HS-5 (cell line): ENCODE measurements at places on chromosomes 2 and 18.
A peak's percentile ranks its signal among the peaks of the same experiment; 100 is the strongest.

DNA sequence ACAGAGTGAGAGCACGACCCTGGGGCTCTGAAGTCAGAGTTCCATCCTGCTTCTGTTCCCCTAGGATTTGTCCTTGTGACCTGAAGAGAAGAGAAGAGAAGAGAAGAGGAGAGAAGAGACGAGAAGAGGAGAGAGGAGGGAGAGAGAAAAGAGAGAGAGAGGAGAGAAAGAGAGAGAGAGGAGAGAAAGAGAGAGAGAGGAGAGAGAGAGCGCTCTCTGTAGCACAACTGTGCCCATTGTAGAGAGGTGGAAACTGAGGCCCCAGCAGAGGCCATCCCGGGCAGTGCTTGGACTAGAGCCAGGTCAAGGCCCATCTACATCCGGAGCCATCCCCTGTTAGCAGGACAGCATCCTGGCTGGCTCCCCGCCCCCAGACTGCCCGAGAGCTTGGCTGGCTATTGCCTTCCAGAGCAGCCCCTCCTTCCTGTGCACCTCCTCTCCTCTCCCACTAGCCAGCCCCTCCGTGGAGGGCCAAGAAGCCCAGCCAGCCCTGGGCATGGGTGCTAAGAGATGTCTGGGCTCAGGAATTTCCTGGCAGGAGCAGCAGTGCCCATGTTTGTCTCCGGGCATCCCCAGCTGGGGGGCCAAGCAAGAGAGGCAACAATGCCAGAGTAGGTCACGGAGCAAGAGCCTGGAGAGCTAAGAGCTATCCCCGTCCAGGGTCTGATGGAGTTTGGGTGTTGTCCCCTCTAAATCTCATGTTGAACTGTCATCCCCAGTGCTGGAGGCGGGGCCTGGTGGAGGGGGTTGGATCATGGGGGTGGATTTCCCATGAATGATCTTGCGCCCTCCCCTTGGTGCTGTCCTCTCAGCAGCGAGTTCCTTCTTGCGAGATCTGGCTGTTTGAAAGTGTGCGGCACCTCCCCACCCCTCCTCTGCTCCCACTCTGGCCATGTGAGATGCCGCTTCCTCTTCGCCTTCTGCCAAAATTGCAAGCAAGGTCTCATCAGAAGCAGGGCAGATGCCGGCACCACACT is 18.2 kb upstream of the GPR55 start:
- no peak for DNase-seq

- DNase-seq = no peak
Measured at GRCh38 chr18:77035380-77036187, 97.0 kb downstream of the MBP start.

DNA sequence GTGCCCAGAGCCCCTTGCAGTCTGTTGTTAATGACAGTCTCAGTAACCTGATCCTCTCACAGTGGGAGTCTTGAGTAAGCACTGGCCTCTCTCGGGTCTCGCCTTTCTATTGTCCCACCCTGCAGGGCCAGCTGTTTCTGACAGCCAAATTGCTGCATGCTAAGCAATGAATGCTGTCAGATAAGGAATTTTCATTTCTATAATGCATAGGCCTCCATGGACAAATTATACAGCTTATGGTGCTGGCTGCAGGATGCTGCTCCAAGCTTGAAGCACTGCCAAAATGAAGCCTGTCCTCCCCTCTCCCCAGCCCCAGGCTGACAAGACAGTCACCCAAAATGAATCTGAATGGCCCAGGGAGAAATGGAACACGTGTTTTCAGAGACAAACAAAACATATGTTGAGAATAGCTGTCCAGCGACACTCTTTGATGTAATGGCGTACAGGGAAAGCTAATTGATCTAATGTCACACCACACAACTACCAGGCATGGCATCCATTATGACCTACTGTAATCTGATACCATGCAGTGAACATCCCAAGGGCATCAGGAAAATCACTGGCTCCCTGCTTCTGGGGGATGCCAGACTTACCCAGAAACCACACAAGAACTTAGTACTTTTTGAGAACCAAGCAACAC is 36.8 kb downstream of the ACVR1 start:
- DNase-seq = no peak

- no peak for DNase-seq
Measured at GRCh38 chr2:241312082-241312481, 3.4 kb downstream of the HDLBP start.

DNA sequence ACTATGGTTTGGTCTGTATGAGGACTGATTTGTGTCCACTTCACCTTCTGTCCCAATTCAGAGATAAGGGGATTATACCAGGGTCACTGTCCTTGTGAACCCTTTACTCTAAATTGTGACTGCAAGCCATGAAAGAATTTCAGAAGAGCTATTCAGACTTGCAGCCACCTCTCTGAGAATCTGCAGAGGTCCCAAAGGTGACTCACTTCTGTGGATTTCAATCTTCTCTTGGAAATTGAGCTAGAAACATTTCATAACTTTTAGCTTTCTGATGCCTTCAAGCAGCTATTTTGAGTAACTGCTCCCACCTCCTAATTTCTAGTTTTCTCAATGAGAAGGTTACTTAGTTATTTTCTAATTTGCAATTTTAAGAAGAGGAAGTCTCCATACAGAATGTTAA is 1242.4 kb upstream of the ACVR2A start:
- peak; percentile 40 for DNase-seq

DNA sequence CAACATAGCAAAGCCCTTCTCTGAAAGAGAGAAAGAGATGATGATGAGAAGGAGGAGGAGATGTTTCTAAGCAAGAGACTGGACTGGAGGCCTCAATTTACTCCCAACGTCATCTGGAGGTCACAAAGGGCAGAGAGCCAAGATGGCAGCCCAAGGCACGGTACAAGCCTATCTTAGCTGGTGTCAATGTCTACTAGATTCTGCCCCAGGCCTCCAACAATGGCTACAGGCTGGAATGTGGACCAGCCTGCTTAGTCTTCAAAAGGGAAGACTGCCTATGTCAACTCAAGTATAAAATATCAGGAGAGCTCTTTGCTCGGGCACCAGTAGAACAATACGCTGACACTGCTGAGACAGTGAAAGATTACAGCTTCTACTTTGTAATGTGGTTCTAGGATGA is 6.7 kb upstream of the SLC4A5 start:
- no peak for DNase-seq

DNA sequence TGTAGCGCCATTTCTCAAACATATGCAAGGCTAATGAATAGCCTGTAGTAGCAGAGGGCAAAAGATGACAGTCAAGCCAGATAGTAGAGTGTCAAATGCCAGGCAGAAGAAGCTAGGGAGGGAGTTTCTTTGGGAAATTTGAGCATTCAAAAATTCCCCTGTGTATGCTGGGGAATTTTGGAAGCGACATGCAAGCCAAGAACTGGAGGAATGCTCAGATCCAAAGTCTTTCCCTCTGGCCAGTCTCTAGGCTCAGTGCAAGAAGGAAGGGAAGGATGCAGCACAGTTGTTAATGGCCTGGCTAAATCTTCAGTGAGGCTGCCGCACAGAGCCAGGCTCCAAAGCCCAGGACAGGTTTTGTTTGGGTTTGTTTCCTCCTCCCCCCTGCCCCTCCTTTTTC is 59.9 kb downstream of the ATP9B start:
- DNase-seq = no peak

DNA sequence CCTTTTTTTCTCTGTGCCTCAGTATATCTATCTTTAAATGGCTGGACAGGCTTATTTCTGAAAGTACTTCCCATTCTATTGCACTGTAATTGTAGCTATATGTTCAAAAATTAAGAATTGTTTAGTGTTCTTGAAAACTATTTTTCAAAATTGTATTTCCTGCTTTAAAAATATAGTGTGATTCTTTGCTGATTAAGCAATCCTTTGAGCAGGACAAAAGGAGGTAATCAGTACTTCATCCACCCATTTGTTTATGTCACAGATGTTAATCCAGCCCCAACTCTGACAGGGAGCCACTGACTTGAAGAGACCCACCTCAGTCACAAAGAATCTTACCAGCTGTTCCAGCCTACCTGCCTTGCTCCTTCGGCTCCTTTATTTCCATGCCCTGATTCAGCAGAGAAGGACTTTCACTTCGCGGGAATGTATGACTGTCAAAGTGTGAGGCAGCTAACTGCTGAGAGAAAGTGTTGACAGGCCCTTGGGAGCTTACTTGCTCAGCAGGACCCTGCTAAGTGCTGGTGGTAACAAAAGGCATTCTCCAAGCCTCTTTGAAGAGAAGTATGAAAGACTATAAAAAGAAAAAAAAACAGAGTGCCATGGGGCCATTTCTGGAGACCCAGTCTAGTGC is 393.3 kb upstream of the CYRIA start:
- no peak for DNase-seq

DNA sequence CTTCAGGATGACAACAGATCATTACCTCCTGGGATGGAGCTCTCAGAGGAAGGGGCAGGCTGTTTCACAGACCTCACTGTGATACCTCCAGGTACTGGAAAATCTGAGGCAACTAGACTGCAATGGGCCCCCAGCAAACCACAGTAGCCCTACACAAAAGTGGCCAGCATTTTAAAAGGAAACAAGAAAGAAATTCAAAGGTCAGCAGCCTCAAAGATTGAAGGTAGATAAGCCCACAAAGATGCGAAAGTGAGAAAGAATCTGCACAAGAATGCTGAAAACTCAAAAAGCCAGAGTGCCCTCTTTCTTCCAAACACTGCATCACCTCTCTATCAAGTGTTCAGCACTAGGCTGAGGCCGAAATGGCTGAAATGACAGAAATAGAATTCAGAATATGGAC is 499.5 kb upstream of the CHAC2 start:
- DNase-seq = no peak

DNA sequence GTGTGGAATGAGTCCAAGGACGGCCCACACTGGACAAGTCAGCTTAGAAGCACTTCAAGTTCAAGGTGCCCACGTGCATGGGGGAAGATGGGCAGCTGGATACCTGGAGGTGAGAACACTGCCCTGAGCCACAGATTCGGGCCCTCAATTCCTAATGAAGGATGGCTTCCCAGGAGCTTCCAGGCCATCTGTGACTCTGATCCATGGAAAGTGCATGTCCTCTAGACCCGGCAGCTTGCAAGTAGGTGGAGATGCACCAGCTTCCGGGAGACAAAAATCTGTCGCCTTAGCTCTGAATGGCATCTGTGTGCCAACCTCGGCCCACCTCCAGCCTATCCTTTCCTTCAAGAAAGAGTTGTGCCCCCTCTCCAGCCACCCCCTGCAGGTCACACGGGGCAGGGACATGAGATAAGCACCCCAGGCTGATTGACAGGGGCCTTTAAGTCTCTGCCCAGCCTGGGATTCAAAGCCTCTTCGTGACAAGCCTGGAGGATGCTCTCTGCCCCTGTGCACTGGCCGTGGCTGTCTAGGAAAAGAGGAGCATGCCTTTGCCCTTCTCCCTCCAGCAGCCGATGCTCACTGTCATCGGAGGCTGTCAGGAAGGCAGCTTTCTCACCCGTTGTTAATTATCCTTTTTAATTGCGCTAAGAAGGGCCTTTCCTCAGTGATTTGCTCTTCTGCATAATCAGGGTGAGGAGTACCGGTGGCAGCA is 65.5 kb downstream of the BIN1 start:
- DNase-seq = no peak

DNA sequence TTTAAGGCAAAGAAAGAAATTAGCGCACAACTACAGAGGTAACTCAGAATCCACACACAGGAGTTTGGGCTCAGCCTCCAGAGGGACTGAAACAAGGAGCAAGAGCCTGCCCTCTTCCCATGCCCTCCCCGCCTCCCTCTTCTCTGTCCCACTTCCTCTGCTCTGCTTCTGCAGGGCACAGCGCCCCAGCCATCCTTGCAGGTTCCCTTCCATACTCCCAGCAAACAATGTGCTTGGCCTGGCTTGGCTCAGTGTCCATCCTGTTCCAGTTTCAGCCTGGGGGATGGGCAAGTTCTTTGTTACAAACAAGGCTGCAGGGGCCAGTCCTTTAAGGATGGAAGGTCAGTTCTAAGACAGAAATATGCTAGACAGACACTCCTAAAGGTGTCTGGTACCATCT is 133.5 kb downstream of the CDH20 start:
- no peak for DNase-seq

DNA sequence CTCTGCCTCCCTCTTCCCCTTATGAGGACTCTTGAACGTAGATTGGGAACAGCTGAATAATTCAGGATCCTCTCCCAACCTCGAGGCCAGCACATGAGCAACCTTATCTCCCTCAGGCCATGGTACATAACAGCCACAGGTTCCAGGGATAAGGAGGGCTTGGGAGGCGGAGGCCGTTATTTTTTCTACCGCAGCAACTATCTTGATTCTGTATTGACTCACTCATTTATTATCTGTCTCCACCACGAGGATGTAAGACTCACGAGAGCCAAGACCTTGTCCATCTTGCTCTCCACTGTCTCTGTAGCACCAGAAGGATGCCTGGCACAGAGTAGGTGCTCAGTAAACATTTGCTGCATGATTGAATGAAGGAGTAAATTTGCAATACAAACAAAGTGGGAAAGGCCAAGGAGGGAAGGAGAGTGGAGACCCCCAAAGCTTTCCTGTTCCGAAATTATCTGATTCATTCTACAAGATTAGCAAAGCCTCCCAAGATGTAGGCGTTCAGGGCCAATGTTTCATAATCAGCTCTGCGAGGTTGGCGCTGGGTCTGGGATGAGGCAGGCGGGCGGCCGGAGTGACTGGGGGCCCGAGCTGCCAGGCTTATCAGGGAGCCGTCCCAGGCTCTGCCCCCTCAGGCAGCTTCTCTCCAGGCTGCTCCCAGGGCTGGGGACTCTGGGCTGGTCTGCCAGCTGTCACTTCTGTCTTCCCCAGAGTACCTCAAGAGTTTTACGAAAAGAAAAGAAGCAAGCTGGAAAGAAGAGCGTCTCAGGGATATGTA is 31.6 kb downstream of the INPP5D start:
- DNase-seq = no peak

- DNase-seq = no peak
Measured at GRCh38 chr18:21277578-21277977, 35.5 kb downstream of the GREB1L start.

DNA sequence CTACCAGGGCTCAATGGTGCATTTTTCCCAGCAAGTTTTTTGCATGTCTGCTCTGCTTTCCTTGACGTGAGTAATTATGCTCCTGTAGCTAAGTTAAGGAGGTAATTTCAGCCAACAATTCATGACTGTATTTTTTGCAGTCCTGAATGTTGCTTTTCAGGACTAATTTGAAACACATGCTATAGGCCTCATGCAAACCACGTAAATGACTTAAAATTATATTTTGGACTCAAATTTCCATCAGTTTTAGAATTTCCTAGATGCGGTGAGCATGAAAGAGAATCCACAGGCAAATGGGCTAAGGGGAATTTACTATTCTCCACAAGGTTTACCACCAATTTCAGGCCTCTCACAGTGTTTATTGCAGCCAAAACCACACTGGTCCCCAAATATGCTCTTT is 589.9 kb upstream of the LRRTM1 start:
- DNase-seq = no peak
